ENCODE measurements at places on chromosomes 16 and 17.

- no peak for DNase-seq
Measured at GRCh38 chr17:57870283-57870635, 20.4 kb upstream of the MRPS23 start.

GRCh38 chr16:81612351-81613163 lies 166.5 kb upstream of the PLCG2 start:
- DNase-seq, result no peak

GRCh38 chr17:31003225-31003866 lies 32.5 kb downstream of the RNF135 start:
- DNase-seq, result no peak

- no peak for DNase-seq
Measured at GRCh38 chr17:56809106-56809819, 24.5 kb downstream of the C17orf67 start.

GRCh38 chr17:31859487-31860008 lies 504 bp upstream of the COPRS start:
- no peak for DNase-seq

GRCh38 chr16:15032547-15033308 lies 23.1 kb downstream of the NTAN1 start:
- DNase-seq, result no peak

- no peak for DNase-seq
Measured at GRCh38 chr16:19549673-19550072, 5.8 kb upstream of the VPS35L start.

DNA sequence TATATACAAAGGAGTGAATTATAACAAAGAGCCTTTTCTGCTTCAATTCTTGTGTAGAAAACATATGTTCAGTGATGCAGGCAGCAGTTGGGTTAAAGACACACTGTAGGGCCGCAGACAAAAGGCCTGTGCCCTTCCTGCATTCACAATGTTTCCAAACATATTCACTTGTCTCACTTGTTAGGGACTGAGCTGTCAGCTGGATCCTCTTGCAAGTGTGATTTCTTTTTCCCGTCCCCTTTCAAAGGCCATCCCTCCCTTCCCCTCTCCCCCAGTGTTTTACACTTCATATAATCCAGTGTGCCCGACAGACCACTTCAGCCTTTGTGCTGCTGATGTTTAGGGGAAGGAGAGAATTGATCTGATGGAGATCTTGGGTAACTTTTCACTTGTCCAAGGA lies 217.0 kb downstream of the FTO start:
- DNase-seq, result no peak

- no peak for DNase-seq
Measured at GRCh38 chr16:47110939-47111338, 32.8 kb downstream of the NETO2 start.

DNA sequence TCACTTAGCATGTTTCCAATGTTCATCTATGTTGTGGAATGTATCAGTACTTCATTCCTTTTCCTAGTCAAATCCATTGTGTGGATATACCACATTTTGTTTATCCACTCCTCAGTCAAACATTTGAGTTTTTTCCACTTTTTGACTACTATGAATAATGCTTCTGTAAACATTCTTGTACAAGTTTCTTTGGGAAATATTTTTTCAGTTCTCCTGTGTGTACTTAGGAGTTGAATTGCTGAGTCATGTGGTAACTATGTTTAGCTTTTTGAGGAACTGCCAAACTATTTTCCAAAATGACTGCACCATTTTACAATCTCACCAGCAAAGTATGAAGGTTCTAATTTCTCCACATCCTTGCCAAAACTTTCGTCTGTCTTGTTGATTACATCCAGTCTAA lies 223.7 kb upstream of the AXIN2 start:
- DNase-seq, result no peak

GRCh38 chr16:62583414-62583813 lies 547.2 kb upstream of the CDH8 start:
- no peak for DNase-seq

DNA sequence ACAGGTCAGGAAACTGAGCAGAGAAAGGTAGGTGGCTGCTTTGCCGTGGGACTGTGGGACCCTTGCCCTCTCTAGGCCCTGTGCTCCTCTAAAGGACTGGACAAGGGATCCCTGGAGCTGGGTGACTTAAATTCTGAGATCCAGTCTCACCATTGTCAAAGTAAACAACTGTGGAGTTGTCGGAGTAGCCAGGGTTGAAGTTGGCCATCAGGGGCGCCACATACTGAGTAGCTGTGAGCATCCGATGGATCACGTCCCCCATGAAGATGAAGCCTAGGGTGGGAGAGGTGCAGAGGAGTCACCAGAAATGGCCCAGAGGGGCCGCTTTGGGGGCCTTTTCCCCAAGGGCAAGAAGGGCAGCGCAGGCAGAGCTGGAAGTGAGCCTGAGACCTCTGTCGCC lies 43.5 kb downstream of the PLXDC1 start:
- no peak for DNase-seq

- DNase-seq, result peak; percentile 8
Measured at GRCh38 chr16:15548482-15548891, 94.5 kb downstream of the MARF1 start.

DNA sequence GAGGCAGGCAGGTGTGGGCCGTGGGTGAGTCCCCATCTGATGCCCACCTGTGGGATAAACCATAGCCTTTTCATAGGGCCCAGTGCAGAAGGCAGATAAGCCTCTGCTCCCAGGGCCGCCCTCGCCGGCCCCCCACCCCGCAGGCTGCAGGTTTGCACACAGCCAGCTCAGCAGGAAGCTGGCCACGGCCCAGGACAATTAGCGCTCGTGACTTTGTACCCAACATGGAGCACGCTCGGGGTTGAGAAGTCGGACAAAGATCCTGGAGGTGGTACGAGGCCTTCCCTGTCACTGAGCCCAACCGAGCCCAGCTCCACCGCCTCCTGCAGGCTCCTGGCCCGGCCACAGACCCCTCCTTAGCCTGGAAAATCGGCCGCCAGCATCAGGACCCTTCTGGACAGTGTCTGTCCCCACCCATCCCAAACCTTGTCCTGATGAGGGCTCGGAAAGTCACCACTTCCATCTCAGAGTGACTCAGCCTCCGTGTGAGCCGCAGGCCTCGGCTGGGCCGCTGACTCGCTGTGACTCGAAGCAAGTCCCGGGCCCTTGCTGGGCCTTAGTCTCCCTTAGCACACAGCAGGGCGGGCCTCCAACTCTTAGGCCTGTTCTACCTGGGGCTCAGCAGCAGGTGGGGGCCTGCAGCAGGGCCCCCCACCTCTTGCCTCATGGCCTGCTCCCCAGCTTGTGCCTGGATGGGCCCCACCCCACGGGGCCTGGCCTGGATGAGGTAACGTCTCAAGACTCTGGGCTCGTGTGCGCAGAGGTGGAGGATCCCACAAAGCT lies 22.7 kb downstream of the FAM83G start:
- DNase-seq, result peak; percentile 70

- DNase-seq, result no peak
Measured at GRCh38 chr17:4862720-4863119, 29.6 kb downstream of the MINK1 start.

DNA sequence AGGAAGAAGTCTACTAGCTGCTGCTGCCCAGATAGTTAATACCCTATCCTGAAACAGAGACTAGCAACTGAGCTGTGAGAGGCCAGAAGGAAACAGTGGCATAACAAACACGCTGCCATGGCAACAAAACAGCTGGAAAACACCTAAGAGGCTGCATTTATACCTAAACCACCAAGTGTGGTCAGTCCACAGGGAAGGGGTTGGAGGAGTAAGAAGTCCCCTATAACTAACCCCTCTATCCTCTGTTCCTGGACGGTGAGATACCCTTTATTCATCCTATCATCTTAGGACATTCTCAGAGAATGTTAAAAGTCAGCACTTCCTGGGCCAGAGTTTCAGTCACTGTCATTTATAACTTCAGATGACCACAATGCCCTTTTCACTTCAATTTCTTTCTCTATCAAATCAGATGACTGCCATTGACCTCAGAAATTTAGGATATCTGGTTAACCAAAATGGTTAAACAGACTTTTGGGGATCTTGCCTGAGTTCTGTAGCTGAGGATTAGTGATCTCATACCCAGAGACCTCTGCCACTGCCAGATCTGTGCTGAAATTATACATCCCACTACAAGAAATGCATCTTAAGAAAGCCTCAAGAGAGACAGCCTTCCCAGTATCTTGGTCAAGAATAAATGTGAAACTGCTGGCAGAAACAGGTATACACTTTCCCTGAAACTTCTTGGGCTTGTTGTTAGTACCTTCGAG lies 36.2 kb downstream of the STH start:
- DNase-seq, result peak; percentile 33

GRCh38 chr16:12078405-12079280 lies 102.1 kb downstream of the SNX29 start:
- DNase-seq, result no peak

DNA sequence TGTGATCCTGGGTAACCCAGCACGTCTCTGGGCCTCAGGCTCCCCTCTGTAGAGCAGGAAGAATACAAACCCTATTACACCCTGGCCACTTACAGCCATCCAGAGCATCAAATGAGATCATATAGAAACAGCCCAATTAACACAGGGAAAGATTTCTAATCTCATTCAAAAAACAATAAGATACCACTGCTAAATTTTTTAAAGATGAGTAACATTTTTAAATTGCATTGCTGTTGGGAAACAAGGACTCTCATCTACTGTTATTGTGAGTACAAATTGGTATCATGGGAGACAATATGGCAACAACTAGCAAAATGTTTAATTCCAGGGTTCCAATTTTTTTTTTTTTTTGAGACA lies 41.1 kb downstream of the SRL start:
- DNase-seq, result no peak

DNA sequence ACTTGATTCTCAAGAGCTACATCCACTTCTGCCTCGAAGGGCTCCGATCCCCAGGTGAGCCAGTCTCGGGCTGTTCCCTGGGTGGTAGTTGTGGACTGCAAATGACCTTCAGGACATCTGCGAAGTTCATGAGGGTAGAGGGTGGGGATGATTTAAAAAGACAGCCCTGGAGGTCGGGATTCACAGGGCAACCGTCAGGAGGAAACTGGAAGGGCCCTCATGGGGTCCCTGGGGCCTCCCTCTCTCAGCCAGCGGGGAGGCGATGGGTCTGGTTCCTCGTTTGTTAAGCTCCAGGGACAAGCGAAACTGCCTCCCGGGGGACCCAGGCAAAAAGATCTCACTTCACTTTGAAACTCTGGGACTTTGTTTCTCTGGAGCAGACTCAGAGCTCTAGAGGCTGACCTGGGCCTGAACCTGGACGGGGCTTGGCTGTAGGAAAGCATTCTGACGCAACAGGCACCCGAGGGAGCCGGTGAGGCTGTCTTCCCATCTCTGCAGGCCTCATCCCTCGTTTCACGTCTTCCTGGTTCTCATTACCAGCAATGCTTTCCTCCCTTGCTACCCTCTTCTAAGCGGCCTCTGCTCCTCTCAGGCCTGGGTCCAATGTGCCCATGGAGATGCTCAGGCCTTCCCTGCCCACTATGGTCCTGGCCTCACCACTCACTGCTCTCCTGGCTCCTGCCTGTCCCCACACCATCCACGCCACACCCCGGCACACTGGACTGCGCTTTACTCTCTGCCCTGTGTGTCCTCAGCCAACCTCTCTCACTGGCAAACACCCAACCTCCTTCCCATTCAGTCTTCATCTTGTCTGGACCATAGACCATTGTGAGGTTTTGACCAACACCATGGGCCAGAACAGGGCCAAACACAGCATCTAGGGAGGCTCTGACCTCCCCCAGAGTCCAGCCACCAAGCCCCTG lies 214.2 kb upstream of the TNRC6C start:
- no peak for DNase-seq

DNA sequence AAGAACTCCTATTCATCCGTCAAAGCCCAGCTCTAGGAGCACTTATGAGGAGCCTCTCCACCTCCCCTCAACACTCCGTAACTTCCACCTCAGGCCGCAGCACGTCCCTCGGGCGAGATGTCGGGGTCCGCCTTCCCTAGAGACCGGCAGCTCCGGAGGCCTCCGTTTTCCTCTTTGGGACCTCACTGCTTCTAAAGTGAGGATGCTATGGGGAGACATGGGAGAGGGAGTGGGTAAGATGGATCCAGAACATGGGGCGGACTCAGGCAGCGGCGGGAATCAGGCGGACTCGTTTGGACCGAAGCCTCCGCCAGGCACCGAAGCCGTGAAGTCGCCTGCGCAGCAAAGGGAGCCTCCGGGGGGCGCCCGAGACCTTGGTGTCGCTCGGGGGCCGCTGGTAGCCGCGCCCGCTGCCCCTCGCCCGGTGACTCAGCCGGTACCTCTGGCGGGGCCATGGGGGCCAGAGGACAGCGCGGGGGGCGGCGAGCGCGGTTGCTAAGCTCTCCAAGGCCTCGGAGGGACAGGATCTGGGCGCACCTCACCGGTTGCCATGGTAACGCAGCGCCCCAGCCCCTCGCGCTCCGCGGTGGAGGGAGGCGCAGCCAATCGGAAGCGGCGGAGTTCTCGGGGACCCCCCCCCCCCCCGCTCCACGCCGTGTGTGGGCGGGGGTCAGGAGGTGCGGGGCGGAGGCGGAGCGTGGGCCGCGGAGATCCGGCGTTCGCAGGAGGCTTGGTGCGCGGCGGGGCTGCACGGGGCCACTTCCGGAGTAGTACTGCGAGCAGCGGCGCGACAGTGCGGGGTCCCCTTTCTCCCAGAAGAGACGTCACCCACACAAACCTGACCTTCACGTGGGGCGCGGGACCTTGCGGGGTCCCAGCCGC lies 1.3 kb upstream of the HIC1 start:
- DNase-seq, result peak; percentile 65

DNA sequence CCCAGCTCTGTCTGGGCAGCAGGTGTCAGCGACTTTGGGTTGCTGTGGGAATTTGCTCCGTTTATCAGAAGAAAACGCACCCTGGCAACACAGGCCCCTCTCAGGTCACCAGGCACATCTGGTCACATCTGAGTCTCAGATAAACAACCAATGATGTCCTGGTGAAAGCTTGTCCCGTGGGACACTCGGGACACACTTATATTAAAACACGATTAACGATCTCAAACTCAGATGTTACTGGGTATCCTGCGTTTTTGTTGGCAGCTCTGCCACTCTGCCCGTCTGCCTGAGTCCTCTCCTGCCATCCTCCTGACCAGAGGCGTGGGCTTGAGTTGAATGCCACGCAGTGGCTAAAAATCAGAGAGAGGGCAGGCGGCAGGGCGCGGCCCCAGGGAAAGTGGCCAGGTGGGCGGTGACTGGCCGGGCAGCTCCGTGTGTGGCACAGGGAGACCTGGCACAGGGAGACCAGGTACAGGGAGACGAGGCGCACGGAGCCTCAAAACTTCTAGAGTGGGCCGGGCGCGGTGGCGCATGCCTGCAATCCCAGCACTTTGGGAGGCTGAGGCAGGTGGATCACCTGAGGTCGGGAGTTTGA lies 2.1 kb downstream of the SECTM1 start:
- DNase-seq, result no peak

- no peak for DNase-seq
Measured at GRCh38 chr17:34299027-34299426, 13.5 kb downstream of the CCL11 start.

GRCh38 chr17:336110-337021 lies 16.2 kb downstream of the RPH3AL start:
- no peak for DNase-seq

DNA sequence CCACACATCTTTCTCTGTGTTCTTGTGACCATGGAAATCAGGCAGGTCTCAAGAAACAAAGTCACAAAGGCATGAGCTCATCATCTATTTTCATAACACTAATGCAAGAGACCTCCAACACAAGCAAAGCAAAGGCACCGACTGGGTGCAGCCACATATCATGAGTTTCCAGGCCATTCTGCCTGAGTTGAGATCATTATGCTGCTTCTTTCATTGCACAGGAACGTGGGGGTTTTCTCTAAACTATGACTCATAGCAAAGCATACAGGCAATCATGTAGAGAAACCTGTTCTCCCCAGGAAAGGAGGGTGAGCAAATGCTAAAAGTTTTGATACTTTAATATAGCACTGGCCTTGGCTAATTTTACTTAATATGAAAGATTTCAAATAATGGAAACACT lies 60.7 kb downstream of the GRIN2A start:
- DNase-seq, result peak; percentile 72
